Activated T-cell treated with anti-CD3 and anti-CD28 coated beads for 24 hours (primary cell): ENCODE measurements at places on chromosomes 7 and 10.

DNA sequence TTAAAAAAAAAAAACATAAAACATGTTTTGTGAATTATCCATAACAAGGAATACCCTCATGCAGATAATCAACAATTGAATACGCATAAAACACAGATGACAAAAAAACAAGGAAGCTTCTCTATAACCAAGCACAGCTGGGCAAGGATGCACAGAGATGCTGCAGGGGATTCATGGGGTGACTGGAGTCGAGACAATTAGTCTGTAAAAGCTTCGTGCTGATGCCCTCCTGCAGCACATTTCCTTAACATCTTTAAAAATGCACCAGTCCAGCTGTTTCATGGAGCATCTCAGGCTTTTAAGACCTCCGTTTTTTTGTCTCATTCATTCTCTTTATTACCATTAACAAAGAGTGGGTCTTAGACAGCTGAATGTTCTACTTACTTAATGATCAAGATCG, 794.0 kb upstream of the C7orf33 start:
- no peak for DNase-seq

- no peak for DNase-seq
These were observed 2.5 kb upstream of the PARD3 start for GRCh38 chr10:34817586-34817985.

- DNase-seq = no peak
These were observed 1.4 kb downstream of the AKR1B10 start for GRCh38 chr7:134528749-134529148.

- no peak for DNase-seq
These were observed 46.5 kb upstream of the ZNF479 start for GRCh38 chr7:57178768-57179139.

GRCh38 chr10:132299371-132300336, 8.1 kb downstream of the STK32C start:
- no peak for DNase-seq

DNA sequence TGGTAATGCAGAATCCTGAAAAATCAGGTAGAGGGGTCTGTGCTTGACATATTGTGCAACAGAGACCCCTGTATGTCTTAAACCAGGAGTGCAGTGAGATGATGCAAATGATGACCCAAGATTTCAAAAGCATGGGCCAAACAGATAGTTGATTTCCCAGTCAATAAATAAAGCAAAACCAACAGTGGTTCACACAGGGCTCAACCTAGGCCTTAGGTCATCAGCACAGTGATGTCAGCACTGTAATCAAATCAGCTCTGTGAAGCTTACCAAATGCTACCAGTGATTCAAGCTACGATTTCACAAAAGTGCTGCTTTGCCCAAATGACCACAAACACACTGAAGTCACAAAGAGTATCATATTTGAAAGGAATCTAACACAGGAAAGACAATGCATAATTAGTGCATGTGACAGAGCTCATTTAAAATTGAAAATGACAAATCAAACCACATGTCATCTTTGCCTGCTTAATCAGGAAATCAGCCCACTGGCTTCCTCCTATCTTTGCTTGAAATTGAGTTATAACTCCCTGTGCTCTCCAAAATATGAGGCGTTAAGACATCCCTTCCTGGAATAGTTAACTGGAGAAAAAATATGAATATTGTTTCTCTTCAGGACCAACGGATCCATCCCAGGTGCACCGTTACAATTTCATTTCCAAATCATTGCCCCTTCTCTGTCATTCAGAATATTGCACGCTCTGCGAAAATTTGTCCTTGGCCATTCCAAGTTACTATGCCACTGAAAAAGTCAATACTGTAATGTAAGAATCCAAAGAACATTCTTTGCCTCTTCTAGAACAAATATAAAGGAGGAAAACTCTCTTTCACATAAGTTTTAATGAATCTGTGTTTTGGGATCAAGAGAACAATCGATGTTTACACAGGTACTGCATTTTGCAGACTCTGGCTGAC, 41.9 kb upstream of the ASL start:
- no peak for DNase-seq

GRCh38 chr7:112573302-112574039, 92.7 kb downstream of the LSMEM1 start:
- no peak for DNase-seq

GRCh38 chr7:117323305-117323850, 520 bp upstream of the WNT2 start:
- no peak for DNase-seq

DNA sequence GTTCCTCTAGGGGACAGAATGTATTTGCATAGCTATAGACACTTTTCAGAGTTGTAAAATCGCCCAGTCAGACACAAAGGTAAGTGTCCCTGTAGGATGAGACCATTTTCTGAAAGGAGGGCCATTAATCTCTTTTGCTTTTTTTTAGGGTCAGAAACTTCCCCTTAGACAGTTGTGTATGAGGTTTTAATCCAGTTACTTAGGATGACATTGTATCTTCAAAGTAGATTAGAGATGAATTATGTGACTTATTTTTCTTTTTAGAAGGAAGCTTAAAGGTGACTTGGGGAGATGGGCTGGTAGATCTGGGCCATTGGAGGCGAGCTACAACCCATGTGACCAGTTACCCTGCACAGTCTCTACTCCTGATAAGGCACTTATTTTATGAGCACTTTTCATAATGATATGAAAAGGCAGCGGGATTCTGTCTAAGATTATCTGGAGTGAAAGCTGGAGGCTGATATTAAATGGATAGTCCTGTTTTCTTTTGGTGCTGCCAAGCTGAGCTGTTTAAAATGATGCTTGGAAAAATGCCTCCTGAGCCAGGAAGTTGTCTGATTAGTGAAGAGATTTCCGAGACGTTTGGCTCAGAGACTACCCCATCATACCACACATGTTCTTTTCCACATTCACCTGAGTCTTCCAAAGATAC, 264.3 kb downstream of the AUTS2 start:
- no peak for DNase-seq

DNA sequence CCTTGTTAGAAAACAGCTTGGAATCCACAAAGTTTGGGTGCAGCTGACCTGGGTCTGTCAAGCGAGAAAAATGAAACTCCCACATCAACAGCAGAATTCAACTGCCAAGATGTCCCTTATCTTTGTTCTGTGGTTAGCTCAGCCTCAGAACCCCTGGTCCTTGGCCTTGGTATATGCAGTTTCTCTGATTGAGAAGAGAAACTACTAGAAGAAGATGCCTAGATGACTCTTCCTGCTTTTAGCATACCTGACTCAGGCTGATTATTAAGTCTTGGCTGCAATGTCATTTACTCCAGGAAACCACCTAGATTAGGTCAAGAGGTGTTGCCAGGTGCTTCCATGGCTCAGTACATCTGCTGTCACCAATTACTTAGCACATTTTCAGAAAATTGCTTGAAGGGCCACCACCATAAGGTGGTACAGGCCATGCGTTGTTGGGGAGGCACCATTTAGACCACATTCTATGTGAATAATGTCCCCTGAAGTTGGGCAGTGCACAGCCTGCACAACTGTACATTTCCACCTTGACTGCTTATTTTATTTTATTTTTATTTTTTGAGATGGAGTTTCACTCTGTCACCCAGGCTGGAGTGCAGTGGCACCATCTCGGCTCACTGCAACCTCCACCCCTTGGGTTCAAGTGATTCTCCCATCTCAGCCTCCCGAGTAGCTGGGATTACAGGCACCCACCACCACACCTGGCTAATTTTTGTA, 59.4 kb upstream of the ZNF438 start:
- DNase-seq = no peak

GRCh38 chr7:157693521-157694375, 356.9 kb downstream of the DNAJB6 start:
- no peak for DNase-seq

GRCh38 chr10:50316695-50317648, 65.7 kb upstream of the ASAH2 start:
- no peak for DNase-seq

DNA sequence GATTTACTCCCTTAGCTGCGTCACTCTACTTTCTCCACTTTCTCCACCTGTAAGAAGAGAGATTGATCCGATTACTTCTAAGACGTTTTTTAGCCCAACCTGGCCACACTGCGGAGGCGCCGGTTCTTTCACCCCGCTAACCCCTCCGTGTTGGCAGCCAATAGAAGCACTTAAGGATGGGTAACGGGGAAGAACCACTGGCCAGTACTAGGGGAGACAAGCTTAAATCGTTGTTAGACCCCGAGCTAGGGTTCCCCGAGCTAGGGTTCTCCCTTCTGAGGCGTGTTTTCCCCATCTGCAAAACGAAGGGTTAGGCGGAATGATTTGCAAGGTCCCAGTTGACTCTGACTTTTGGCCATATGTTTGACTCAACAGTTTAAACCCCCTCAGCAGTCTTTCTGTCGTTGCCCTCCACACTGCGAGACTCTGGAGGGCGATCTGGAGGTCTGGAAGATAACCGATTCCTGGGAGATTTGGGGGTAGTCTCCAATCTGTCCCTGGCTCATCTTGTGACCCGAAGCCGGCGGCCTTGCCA, 644 bp downstream of the UMAD1 start:
- DNase-seq = no peak

DNA sequence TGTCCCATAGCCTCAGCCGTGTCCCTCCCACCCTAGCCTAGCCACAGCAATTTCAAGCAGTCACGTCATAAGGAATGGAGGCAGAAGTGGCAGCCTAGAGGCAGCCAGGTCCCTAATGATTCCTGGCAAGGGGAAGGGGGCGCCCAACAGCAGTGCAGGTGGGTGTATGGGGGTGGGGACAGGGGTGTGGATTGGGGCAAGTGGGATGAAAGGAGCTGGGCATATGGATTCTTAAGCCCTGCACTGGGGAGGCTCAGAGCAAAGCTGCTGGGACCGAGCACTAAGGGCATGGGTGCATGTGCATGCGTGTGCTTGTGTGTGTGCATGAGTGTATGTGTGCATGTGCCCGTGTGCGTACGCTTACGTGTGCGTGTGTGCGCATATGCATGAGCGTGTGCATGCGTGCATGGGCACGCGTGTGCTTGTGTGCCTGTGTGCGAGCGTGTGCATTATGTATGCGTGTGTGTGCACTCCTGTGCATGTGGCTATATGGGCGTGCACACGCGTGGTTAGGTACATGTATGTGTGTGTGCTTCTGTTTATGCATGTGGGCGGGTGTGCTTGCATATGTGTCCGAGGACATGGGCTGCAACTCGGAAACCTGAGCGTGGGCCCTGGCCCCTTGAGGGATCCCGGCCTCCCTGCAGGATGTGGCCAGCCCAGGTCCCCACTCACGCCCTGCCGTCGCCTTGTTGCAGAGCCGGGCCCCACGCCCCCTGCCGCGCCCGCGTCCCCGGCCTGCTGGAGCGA, 34.1 kb downstream of the SH2B2 start:
- DNase-seq = no peak

GRCh38 chr7:127959770-127960169, 71.5 kb downstream of the LRRC4 start:
- DNase-seq = no peak

- peak; percentile 59 for DNase-seq
These were observed 2.0 kb upstream of the LZTS2 start for GRCh38 chr10:100997360-100998182.

- no peak for DNase-seq
These were observed 175.3 kb downstream of the LCOR start for GRCh38 chr10:97007417-97007816.

GRCh38 chr10:13784067-13784466, 197.3 kb downstream of the PRPF18 start:
- DNase-seq = no peak
